Psoas muscle (tissue), 8 donors: ENCODE measurements at places on chromosomes 12 and 14. TPM values are rescaled to one million over a fixed set of nuclear protein-coding genes. Genes with fewer than 3 reads are reported as not detected.

Gene PMCH
- not detected for total RNA-seq

Gene SYT1
- 0.14 TPM for total RNA-seq

Gene ANKRD33
- total RNA-seq: not detected

Gene CSRP2
- total RNA-seq: 6.9 TPM

Gene BICD1
- 6.1 TPM for total RNA-seq

Gene CNTN1
- total RNA-seq: 1.4 TPM

- DNase-seq: no peak
Observed at GRCh38 chr12:106301241-106301610, 1.3 kb upstream of the TCP11L2 start.

- DNase-seq: no peak
Observed at GRCh38 chr12:52189376-52190174, 2.2 kb downstream of the KRT80 start.

GRCh38 chr12:52980096-52980649 is 26.1 kb upstream of the EIF4B start:
- DNase-seq: no peak

- DNase-seq: no peak
Observed at GRCh38 chr14:22796087-22796707, 19.0 kb downstream of the SLC7A7 start.

DNA sequence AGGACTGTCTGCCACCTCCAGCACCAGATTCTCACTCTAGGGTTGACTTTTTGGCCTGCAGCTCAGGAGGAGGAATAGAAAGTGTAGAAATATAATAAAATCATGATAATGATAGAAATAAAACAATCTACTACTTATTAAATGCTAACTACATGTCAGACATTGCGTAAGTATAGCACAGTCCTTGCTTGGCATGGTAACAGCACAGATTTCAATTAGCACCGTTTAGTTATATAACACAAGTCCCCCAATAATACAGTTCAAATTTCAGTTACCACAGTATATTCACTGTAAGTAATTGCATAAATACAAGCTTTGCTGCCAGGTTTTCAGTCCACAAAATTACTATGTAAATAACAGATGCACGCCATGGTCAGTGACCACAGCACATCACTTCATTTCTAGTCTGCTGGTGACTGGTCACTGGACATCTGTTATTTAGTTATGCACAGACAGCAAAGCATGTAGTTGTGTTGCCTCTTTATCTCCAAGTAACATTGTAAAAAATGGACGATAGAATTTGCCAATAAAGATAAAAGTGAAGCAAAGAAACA is 6.5 kb upstream of the GLT8D2 start:
- no peak for DNase-seq

- no peak for DNase-seq
Observed at GRCh38 chr12:15979096-15980092, 68.3 kb downstream of the DERA start.

- DNase-seq: no peak
Observed at GRCh38 chr12:27190761-27191160, 53.3 kb upstream of the STK38L start.

DNA sequence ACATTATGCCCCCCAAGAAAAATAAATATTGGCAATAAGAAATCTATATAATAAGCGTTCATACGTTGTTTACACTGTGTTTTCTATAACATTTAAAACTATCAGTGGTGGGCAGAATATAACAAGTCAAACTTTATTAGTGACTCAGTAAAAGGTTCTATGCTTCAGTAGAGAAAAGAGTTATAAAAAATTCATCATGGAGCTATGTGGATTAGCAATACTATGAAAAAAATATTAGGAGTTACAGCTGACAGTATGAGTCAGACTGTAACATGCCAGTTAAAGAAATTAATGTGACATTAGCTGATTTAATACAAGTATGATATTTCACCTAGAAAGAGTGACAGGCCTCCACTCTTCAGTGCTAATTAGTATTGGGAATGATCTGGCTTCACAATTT is 125.1 kb upstream of the GARIN6 start:
- DNase-seq: no peak

GRCh38 chr12:2555487-2556082 is 239.2 kb upstream of the FKBP4 start:
- DNase-seq: no peak

GRCh38 chr14:43168371-43168925 is 1338.6 kb downstream of the FSCB start:
- no peak for DNase-seq

- DNase-seq: no peak
Observed at GRCh38 chr12:77979597-77980250, 149.0 kb downstream of the NAV3 start.

- no peak for DNase-seq
Observed at GRCh38 chr14:68696266-68696665, 96.6 kb downstream of the ZFP36L1 start.
